ENCODE measurements at places on chromosomes 1 and 21. TPM values are rescaled to one million over a fixed set of nuclear protein-coding genes. Genes with fewer than 3 reads are reported as not detected.
A peak's percentile ranks its signal among the peaks of the same experiment; 100 is the strongest.

The CD160 gene
- polyA plus RNA-seq: 3.5 TPM

- DNase-seq: no peak
Measured at GRCh38 chr1:228445843-228446650, 29.4 kb upstream of the TRIM17 start.

The RGS4 gene
- 11.0 TPM for polyA plus RNA-seq

DNA sequence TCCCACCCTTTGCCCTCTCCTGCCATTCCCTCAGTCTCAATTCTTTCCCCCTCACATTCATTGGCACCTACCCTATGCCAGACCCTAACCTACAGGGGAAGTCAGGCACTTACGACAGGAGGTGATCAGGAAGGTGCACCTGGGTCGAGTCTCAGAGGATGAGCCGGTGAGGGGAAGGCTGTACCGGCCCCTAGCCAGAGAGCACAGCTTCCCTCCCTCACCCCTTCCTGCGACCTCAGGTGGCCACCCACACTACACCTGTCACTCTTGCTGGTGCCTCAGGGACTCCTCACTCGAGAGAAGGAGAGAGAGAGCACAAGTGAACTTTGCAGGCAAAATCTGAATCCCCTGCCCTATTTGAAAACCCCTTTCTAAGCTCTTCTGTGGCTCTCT, 1.7 kb upstream of the MYOM3 start:
- DNase-seq: no peak

GRCh38 chr1:160726114-160726497, 12.9 kb upstream of the SLAMF7 start:
- no peak for DNase-seq

DNA sequence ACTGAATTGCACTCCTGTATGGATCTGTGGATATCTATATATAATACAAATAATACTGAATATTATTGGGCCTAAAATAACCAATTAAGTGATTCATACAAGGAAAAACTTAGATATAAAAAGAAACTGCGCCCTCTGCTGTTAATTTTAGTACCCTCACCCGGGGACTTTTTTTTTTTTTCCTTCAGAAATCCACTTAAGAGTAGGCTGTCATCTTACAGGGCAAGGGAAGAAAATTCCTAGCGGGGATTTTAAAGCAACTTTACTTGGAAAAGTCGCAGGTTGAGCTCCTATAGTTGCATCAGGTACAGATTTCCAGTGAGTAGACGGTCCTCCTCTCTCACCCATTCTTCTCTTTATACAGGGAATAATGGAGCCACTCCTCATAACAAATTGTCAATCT, 1.3 kb downstream of the NTNG1 start:
- DNase-seq: peak; percentile 61

The TNFAIP8L2 gene
- 1.6 TPM for polyA plus RNA-seq

GRCh38 chr1:75338616-75339483, 204.7 kb downstream of the LHX8 start:
- DNase-seq: no peak

- no peak for DNase-seq
Measured at GRCh38 chr1:29991025-29991424, 732.4 kb downstream of the MATN1 start.

The TMCC2 gene
- 6.3 TPM for polyA plus RNA-seq

The HECTD3 gene
- polyA plus RNA-seq: 37.1 TPM

The LRRC71 gene
- polyA plus RNA-seq: 0.83 TPM

GRCh38 chr1:27522432-27523336, 32.7 kb upstream of the WASF2 start:
- peak; percentile 59 for DNase-seq

- no peak for DNase-seq
Measured at GRCh38 chr21:44710756-44711326, 531 bp downstream of the TSPEAR start.

The SDE2 gene
- 22.2 TPM for polyA plus RNA-seq
